ENCODE measurements at places on chromosomes 2 and 18. TPM values are rescaled to one million over a fixed set of nuclear protein-coding genes. Genes with fewer than 3 reads are reported as not detected.

The XRCC5 gene
- total RNA-seq, result 267 TPM

The C2orf80 gene
- not detected for total RNA-seq

The MYO1B gene
- 119 TPM for total RNA-seq

The COL4A4 gene
- under 0.01 TPM for total RNA-seq

The SOX11 gene
- total RNA-seq, result not detected

The TLK1 gene
- 18.3 TPM for total RNA-seq

The CHRNG gene
- not detected for total RNA-seq

The EML6 gene
- total RNA-seq, result 0.65 TPM

The BIN1 gene
- 49.6 TPM for total RNA-seq

The CXCR1 gene
- total RNA-seq, result not detected

The NTSR2 gene
- total RNA-seq, result not detected

The NOTO gene
- not detected for total RNA-seq

The UGT1A5 gene
- total RNA-seq, result not detected

The PSMA8 gene
- not detected for total RNA-seq

The ELOA2 gene
- not detected for total RNA-seq

The ERMN gene
- not detected for total RNA-seq

The ZC3H8 gene
- 27.1 TPM for total RNA-seq

The SP5 gene
- under 0.01 TPM for total RNA-seq

The TNP1 gene
- not detected for total RNA-seq

The GALR1 gene
- not detected for total RNA-seq

The TMEFF2 gene
- not detected for total RNA-seq

The BUB1 gene
- 45.4 TPM for total RNA-seq

The SPEG gene
- total RNA-seq, result 1.4 TPM

The SMC6 gene
- 27.3 TPM for total RNA-seq

The HOXD1 gene
- 16.6 TPM for total RNA-seq

The RAPGEF4 gene
- 13.9 TPM for total RNA-seq

The MYO7B gene
- 0.10 TPM for total RNA-seq

The SERPINB4 gene
- total RNA-seq, result not detected

The CYP1B1 gene
- 1.6 TPM for total RNA-seq

The DGUOK gene
- total RNA-seq, result 53.9 TPM

The CIB4 gene
- not detected for total RNA-seq

The GTF2A1L gene
- not detected for total RNA-seq

The CAPN14 gene
- not detected for total RNA-seq

The APOB gene
- 0.10 TPM for total RNA-seq

The SPRED2 gene
- 2.9 TPM for total RNA-seq

The CD207 gene
- not detected for total RNA-seq

The MDH1B gene
- 0.33 TPM for total RNA-seq

The LBX2 gene
- 3.8 TPM for total RNA-seq

The SH3RF3 gene
- 14.3 TPM for total RNA-seq

The REEP1 gene
- 0.98 TPM for total RNA-seq

The TMEM169 gene
- total RNA-seq, result 0.48 TPM

Measured in vein endothelial cell (primary cell).